G401 (cell line): ENCODE measurements at places on chromosomes 1 and 21.

- no peak for DNase-seq
Measured at GRCh38 chr1:14265495-14265894, 333.0 kb upstream of the KAZN start.

GRCh38 chr1:155648207-155649147 is 38.5 kb downstream of the MSTO1 start:
- no peak for DNase-seq

GRCh38 chr1:156498432-156499193 is 2.0 kb downstream of the MEF2D start:
- DNase-seq = peak; percentile 32

DNA sequence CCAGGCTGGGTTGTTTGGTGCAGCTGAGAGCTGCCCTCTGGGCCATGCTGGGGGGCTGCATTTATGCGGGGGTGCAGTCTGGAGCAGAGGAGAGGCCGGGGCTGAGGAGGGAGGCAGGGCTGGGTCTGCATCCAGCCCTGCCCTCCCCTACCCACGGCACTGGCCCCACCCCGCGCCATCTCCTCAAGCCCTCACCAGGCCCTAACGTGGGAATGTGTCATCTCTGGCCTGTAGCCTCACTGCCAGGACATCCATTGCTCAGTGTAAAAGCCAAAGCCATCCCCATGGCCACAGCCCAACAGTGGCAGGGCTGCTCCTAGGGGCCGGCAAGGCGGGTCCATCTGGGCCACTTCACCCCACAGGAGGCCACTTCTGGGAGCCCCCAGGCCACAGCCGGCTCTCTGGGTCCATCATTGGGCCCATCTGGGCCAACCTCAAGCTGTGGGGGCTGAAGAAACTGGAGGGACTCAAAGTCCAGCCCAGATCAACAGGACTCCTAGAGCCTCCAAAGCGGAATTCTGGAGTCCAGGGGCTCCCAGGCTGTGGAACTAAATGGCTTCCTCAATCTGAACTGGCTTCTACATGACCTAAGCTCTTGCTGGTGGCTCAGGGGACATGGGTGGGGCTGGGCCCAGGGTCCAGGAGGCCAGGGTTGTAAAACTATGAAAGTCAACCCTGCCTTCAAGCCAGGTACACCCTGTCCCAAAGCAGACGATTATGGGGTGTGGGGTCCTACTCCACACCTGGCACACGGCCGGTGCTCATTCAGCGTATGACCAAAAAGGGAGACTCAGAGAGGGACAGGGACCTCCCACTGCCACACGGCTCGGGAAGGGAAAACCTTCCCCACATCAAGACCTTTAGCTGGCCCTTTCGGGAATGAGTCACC is 32.6 kb downstream of the RUNX3 start:
- DNase-seq = no peak

DNA sequence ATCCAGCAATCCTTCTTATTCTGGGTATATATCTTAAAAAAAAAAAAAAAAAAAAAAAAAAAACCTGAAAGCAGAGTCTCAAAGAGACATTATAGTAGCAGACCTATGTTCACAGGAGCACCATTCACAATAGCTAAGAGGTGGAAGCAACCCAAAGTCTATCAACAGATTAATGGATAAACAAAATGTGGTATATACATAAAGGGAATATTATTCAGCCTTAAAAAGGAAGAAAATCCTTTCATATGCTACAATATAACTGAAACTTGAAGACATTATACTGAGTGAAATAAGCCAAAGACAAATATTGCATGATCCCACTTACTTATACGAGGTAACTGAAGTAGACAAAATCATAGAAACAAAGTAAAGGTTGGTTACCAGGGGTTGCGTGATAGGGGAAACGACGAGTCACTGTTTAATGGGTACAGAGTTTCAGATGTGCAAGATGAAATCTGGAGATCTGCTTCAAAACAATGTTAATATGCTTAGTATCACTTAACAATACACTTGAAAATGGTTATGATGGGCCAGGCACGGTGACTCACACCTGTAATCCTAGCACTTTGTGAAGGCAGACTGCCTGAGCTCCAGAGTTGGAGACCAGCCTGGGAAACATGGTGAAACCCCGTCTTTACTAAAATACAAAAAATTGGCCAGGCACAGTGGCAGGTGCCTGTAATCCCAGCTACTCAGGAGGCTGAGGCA is 29.5 kb downstream of the PIK3R3 start:
- DNase-seq = no peak

DNA sequence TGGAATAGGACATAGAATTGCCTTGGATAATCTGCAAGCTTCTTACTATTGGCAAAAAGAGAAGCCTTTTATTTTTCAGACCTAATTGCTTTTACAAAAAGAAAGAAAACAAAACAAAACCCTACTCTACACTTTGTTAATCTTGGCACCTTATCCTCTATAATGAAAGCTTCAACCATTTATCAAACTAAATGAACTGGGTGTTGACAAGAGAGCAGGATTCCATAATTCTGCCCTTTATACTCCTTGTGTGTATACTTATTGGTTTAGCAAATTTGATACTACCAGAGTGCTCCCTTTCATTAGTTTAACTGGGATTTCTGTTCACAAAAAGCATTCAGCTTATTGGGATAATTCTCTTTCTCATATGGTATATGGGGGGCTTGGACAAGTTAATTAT is 3.0 kb upstream of the TMCC2 start:
- no peak for DNase-seq

GRCh38 chr1:150730130-150730721 is 9.5 kb upstream of the HORMAD1 start:
- DNase-seq = no peak

- no peak for DNase-seq
Measured at GRCh38 chr1:15070145-15070748, 83.3 kb upstream of the TMEM51 start.

GRCh38 chr1:208515129-208515528 is 270.9 kb upstream of the PLXNA2 start:
- DNase-seq = no peak

DNA sequence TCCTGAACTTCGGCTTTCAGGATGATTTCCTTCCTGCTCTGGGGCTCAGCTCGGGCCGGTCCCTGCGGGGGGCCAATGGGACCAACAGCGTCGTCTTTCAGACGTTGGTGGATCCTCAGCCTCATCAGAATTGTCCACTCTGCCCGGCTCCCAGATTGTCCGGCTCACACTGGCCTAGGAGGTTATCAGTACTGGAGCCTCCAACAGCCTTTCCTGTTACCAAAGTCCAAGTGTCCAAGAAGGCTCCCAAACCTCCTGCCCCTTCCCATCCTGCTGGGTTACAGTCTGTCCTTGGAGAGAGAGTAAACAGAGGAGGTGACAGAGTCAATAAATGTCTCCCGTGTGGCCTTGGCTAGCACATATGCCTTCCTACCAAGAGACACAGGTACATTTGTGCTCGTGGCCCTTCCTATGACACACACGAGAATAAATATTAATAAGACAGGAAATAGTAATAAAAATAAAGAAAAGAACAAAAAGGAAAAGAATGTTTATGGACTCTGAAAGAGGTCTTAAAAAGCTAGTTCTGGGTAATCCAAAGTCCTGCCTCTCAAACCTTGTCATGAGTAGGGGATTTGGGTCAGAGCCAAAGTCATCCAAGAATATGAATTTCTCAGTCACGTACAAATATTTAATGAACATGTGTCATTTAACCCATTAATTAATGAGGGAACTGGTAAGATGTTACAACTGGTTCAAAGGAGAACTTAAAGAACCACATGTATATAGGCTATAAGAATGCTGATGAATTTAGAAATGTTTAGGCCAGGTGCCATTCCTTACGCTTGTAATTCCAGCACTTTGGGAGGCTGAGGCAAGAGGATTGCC is 80.8 kb upstream of the SLC2A1 start:
- DNase-seq = peak; percentile 79

GRCh38 chr1:59298026-59298583 is 1.2 kb downstream of the FGGY start:
- DNase-seq = no peak

- no peak for DNase-seq
Measured at GRCh38 chr1:56345831-56346230, 233.5 kb downstream of the PLPP3 start.

- no peak for DNase-seq
Measured at GRCh38 chr1:93186667-93187066, 6.1 kb downstream of the CCDC18 start.

GRCh38 chr1:63915121-63915520 is 141.3 kb downstream of the ROR1 start:
- DNase-seq = no peak

DNA sequence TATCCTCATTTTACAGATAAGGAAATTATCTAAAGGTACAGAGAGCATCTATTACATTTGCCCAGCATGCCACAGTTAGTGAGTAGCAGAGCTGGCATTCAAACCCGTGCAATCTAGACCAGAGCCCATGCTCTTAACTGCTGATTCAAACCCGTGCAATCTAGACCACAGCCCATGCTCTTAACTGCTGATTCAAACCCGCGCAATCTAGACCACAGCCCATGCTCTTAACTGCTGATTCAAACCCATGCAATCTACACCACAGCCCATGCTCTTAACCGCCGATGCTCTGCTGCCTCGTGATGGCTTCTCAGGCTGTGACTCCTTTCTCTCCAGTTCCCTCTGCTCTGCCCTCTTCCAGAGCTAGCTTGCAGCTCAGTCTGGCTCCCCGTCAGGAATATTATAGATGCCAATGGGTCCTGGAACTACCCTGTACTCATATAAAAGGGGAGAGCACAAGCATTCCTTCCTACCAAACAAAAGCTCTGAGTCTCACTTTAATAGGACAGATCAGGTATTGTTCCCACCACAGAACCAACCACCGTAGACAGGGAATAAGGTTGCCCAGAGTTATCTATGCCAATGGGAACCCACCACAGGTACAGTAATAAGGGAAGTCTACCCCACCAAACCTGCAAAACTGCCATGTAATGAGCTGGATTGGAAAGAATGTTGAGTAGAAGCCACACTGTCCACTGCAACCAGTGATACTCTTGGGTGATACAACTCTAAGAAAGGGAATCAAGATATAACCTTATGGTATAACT is 78.4 kb downstream of the SMYD3 start:
- DNase-seq = no peak

DNA sequence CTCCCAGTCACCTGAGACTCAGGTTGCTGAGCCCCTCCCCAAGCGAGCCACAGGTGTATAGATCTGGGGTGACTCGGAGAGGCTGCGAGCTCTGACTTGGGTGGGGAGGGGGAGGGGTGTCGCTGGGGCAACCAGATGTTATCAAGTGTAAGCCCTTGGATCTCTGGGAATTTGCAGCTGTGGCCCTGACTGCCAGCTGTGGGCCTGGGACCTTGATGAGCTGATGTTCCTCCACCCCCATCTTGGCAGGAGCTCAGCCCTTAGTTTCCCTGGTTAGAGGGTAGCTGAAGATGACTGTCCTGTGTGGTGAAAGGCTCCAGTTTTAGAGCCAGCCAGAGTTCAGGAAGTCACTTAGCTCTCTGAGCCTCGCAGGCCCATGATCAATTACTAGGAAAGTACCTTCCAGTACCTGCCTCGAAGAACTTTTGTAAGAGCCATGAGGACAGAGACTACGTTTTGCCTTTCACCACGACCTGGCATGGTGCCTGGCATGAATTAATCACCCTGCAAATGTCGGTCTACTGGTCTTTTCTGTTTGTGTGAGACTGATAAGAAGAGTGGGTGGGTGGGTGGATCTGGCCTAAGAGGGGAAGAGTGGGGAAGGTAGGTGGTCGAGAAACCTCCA is 55.8 kb downstream of the YARS1 start:
- DNase-seq = no peak

DNA sequence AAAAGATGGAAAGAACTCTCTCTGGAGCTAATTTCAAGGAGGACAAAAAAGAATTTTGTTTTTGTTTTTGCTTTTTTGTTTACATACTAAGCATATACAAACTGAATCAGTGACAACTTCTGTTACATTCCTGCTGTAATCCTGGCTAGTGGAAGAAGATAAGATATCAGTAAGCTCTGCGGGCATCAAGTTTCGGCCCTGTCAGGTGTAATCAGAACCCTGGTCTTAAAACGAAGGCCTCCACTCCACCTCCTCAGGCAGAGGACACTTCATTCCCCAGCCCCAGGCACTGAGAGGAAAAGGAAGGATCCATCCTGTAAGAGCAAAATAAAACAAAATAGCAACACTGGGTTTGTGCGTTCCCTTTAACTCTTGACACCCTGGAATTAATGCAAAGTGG is 88.9 kb upstream of the ARHGAP29 start:
- DNase-seq = peak; percentile 42

- DNase-seq = no peak
Measured at GRCh38 chr1:14757286-14757625, 158.8 kb downstream of the KAZN start.

DNA sequence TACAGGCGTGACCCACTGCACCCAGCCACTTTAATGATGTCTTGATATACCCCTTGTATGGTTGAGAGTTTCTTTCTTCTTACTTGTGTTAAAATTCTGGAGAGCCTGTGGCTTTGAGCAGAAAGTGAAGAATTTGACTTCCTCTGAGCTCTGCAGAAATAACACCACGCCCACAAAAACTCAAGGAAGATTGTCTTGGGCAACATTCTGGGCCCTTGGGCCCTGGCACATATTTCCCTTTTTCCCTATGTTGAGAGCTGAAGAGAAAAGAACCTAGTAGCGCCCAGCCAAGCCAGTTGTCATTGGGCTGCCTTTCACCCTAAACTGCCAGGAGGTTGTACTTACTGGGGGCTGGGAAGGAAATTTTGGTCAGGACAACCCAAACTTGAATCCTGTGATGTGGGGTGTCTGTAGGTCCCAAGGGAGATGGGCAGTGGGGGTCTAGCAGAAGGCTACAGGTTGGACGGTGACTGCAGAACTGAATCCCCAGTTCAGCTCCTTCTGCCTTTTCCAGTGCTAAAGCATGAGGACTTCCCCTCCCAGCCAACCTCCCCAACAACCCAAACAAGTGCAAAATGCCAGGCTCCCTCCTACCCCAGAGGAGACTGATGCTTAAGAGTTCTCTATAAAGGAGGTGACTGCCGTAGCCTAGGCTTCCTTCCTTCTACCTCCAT is 11.7 kb upstream of the SNAPIN start:
- DNase-seq = no peak

DNA sequence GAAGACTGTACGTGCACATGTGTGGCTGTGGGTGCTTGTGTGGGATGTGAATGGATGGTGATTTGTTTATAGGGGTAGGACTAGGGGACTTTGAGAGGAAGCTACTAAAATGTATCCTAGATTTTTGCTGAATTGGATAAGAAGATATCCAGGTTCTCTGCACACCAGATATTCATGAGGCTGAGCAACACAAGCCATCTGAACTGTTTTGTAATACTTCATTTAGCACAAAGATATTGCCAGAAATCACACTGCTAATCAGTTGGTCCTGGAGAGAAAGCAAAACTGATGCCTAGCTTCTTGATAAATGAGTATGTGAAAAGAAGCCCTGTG is 135.3 kb downstream of the NOS1AP start:
- DNase-seq = no peak

GRCh38 chr1:59215766-59216291 is 81.1 kb upstream of the FGGY start:
- no peak for DNase-seq
